Calu3 (cell line): ENCODE measurements at places on chromosomes 3 and 15.
A peak's percentile ranks its signal among the peaks of the same experiment; 100 is the strongest.

GRCh38 chr3:10876661-10877060 lies 60.6 kb downstream of the SLC6A11 start:
- DNase-seq = no peak

- DNase-seq = no peak
These were observed 47.9 kb downstream of the KBTBD12 start for GRCh38 chr3:127962937-127963336.

DNA sequence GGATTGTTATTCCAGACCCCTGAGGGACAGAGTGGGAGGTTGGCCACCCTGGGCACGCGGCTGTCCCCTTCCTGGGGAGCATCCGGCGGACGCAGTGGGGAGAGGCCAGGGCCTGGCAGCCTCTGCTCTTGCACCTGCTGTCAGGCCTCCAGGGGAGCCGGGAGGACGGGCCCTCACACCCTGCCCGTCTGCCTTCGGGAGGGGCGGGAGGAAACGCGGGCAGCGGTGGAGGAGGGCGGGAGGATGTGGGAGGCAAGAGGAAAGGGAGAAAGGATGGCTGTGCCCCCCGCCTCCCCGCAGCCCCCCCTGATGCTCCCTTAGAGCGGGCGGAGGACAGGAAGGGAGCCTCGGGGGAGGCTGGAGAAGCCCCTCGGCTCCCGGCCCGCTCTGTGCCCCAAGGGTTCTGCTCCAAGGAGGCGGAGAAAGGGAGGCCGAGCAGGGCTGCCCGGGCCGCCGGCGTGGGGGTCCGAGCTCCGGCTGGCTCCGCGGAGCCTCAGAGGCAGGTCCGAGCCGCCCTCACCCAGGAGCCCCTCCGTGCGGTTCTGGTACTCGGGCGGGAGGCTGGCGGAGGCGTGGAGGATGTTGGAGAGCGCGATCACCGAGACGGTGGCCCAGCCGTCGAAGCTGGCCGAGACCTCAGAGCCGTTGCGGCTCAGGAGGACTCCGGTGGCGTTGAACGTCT lies 40.9 kb downstream of the MUC20 start:
- no peak for DNase-seq

GRCh38 chr3:185215873-185216606 lies 37.8 kb downstream of the EHHADH start:
- DNase-seq = no peak

DNA sequence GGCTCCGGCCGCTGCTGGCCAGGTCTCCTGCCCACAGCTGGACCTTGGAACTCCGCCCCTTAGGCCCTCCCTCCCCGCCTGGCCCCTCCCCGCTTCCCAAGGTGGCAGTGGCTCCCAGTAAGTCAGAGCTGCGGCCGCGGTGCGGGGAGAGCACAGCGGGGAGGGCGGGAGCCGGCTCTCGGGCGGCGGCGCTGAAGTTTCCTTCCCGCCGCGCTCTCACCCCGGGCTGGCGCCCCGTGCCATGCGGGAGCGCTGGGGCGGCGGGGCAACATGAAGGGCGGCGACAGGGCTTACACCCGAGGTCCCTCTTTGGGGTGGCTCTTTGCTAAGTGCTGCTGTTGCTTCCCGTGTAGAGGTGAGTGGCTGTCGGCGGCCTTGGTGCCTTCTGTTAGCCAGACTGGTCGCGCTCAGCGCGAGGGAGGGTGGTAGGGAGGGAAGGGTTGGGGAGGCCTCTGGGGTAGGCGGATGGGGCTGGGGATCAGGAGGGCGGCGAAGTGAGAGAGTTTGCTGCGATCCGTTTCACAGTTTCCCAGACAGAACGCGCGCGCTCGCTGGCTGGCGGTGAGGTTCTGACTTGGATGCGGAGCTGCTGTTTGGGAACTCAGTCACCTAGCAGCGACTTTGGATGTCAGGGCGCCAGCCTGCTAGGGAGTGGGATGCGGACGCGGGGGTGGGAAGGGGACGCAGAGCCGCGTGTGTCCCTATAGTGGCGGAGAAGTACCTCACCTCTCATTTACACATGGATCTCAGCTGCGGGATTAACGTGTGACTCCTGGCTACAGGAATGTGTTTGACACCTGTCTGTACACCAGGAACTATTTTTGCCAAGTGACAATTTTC lies 145.5 kb upstream of the UMPS start:
- DNase-seq = peak; percentile 88

GRCh38 chr3:114700637-114701234 lies 406.9 kb downstream of the TIGIT start:
- no peak for DNase-seq

- DNase-seq = peak; percentile 86
These were observed 81.9 kb upstream of the ZNF280D start for GRCh38 chr15:56815247-56815646.

GRCh38 chr15:36896949-36897348 lies 203.4 kb downstream of the MEIS2 start:
- DNase-seq = no peak

DNA sequence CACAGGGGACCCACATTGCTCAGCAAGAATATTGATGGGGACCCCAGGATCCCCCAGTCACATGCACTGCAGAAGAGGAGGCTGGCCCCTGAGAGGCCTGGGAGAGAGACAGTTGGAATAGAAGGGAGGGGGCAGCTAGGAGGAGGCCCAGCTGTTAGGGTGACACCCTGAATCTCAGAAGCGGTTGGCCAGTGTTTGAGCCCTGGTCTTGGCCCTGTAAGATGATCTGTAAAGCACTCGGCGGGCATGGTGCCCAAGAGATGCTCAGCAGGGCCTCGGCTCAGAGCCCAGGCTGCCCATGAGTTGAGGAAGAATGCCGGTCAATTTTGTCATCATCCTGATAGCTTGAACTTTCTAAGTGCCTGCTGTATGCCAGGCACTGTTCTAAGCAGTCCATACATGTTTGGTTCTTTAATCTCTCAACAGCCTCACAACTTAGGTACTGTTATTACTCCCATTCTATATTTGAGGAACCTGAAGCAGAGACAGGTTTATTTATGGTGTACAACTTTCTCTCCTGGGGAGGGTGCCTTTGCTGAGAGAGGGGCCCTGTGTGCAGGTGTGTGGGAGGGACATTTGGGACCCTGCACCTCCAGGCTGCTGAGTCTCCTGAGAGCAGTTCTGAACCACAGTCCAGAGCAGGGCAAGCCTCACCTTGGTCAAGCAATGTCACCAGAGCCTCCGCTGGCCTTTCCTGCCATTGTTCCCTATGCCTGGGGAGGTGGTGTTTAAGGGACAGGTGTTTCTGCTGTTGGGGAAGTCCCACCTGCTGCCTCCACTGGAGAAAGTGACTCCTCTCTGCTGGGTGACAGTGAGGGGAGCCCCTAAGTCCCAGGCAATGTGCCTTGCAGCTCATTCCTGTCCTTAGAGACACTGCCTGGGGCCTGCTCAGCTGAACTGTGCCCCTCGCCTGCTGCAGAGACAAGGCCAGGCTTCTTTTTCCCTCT lies 26.0 kb downstream of the SLC6A6 start:
- no peak for DNase-seq

DNA sequence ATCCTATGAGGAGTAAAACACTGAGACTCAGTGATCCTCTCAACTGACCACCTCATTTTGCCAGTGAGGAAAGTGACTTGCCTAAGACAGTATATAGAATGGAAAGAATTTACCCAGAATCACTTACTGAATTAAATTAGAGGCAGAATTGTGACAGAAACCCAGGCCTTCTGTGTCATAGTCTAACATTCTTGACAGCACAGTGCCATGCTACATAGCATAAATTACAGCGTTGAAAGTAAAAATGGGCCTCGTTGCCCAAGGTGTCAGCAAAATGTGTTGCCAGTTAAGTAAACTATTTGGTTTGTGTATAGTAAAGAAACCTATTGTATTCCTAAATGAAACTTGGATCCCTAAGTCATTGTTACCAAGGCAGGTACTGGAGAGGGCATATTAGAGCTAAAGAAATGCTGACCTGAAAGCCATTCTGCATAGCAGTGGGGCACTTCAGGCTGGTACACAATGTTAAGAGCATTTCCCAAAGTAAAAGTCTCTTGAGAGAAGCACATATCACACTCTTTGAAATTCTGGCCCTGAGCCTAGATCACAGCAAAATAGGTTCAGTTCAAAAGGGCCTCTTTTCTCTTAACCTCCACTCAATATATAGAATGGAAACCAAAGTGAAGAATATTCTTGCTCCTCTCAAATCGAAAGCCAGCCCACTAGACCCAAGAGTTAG lies 53.8 kb downstream of the HMG20A start:
- no peak for DNase-seq

GRCh38 chr15:73650416-73651126 lies 17.4 kb upstream of the NPTN start:
- no peak for DNase-seq

DNA sequence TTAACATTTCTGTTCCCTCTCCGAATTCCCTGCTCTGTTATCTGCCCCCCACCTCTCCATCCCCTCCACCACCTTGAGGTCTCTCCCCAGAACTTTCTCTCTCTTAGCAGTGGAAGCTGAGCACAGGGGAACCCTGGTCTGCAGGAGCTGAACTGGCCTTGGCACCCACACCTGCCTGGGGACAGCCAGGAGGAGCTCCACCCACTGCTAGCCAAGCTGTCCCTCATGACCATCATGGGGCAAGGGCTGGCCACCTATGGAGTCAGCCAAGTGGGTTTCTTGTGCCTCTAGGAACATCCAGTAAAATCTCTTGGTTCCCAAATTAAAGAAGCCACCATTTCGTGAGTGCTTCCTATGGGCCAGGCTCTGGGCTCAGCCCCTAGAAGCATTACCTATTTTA lies 276.4 kb upstream of the TLE3 start:
- no peak for DNase-seq

- no peak for DNase-seq
These were observed 309.6 kb downstream of the PYDC2 start for GRCh38 chr3:191770541-191770940.

GRCh38 chr15:36742696-36743095 lies 163.3 kb downstream of the CDIN1 start:
- DNase-seq = no peak

DNA sequence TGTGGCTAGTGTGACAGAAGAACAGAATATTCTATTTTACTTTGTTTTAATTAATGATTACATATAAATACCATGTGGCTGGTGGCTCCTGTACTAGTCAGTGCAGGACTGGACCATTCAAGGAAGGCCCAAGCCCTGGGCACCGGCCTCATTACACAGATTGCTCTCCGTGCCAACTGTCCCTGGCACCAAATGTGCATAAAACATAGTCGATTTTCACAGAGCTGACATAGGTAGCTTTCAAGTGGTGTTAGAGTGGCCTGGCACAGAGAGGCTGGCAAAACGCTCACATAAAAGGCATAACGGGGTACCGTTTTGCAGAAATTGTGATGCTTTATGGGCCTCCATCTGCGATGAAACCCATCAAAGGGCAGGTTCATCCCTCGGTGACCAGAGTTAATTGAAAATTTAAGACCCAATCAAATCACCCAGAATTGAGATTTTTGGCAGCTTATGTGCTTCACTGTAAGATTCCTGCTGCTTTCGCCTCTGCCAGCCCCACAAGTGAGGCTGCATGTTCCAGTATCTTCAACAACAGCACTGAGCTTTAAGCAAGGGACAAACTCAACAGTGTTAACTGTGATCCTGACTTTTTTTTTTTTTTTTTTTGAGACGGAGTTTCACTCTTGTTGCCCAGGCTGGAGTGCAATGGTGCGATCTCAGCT lies 25.9 kb downstream of the RFTN1 start:
- DNase-seq = no peak

DNA sequence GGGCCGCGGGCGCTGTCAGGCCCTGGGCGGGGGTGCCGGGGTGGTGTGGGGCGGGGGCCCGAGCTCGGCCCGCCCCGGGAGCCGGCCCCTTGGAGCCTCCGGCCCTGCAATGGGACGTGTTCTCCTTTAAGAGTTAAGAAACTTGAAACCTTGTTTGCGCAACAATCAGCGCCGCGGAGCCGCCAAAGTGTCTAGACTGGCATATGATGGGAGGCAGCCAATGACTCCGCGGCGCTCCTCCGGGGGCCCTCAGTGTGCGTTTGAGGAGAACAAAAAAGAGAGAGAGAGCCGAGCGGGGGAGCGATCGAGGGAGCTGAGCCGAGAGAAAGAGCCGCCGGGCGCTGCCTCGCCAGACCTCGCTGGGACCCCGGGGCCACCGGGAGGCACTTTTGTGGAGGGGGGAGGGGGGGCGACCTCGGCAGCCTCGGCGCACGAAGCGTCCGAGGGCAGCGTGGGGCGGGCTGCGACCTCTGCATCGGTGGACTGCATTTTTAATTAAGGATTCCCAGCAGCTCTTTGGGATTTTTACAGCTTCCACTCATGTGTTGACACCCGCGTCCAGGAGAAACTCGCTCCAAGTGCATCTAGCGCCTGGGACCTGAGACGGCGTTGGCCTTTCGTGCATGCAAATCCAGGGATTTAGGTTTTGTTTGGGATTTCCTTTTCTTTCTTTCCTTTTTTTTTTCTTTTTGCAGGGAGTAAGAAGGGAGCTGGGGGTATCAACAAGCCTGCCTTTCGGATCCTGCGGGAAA lies at the start of gene SMAD6:
Gene SMAD6, plus strand, starts transcription at position 202 of the 752 bp plus-strand sequence. CDS start 1,023 bp downstream, outside the sequence.
- DNase-seq = peak; percentile 97

- no peak for DNase-seq
These were observed 275.8 kb downstream of the SATB1 start for GRCh38 chr3:18149386-18149785.

GRCh38 chr15:59268168-59268851 lies 61.7 kb downstream of the LDHAL6B start:
- DNase-seq = no peak

- no peak for DNase-seq
These were observed 83.4 kb downstream of the AQR start for GRCh38 chr15:34886134-34886533.

DNA sequence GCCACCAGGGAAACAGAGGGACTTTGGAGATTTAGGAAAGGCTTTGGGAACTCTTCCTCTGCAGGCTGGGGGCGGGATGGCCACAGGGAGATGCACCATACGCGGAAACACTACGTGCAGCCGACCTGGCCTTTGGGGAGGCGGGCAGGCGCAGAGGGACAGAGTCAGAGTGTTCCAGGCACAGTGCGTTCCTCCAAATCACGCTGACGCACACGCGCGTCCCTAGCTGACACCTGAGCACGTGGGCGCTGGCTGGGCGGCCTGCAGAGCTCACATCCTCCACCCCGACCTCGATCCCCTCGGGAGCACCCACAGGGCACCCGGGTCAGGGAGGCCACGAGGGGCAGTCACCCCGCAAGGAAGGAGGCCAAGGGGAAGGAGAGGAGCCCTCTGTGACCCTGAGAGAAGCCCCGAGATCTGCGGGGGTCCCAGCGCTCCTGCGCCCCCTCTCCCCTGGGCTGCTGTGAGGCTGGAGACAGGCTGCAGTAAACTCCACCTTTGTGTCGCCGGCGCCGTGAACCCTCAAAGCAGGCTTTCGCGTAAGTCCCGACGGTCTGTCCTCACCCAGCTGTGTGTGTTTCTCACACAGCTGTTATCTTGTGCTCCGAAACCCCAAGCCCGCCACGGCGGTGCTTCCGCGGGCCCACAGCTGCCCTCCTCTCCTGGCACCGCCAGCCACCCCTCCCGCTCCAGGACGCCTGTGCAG lies 196.3 kb downstream of the OCA2 start:
- no peak for DNase-seq

- peak; percentile 31 for DNase-seq
These were observed 87.3 kb upstream of the ROPN1 start for GRCh38 chr3:124078953-124079911.

- no peak for DNase-seq
These were observed 20.1 kb upstream of the LDHAL6B start for GRCh38 chr15:59186501-59186900.

GRCh38 chr3:4584456-4585249 lies 91.5 kb downstream of the ITPR1 start:
- no peak for DNase-seq

- no peak for DNase-seq
These were observed 48.7 kb upstream of the MDFIC2 start for GRCh38 chr3:70360979-70361760.

GRCh38 chr3:107976202-107976800 lies 114.5 kb downstream of the CD47 start:
- DNase-seq = no peak

GRCh38 chr3:29412110-29412509 lies 131.2 kb downstream of the RBMS3 start:
- no peak for DNase-seq

- no peak for DNase-seq
These were observed 44.7 kb downstream of the CD200 start for GRCh38 chr3:112377568-112378071.
